Hematopoietic multipotent progenitor cell treated with erythropoietin and hydrocortisone succinate and interleukin-3 and kit ligand, for 6 days (in vitro differentiated cells): ENCODE measurements at places on chromosomes 3 and 15.
A peak's percentile ranks its signal among the peaks of the same experiment; 100 is the strongest.

GRCh38 chr3:141796889-141797781 is 33.9 kb downstream of the GRK7 start:
- peak; percentile 59 for DNase-seq

- peak; percentile 74 for DNase-seq
These were observed 13.4 kb upstream of the GHSR start for GRCh38 chr3:172461530-172462138.

- DNase-seq = no peak
These were observed 490.7 kb downstream of the RBMS3 start for GRCh38 chr3:29771602-29772001.

DNA sequence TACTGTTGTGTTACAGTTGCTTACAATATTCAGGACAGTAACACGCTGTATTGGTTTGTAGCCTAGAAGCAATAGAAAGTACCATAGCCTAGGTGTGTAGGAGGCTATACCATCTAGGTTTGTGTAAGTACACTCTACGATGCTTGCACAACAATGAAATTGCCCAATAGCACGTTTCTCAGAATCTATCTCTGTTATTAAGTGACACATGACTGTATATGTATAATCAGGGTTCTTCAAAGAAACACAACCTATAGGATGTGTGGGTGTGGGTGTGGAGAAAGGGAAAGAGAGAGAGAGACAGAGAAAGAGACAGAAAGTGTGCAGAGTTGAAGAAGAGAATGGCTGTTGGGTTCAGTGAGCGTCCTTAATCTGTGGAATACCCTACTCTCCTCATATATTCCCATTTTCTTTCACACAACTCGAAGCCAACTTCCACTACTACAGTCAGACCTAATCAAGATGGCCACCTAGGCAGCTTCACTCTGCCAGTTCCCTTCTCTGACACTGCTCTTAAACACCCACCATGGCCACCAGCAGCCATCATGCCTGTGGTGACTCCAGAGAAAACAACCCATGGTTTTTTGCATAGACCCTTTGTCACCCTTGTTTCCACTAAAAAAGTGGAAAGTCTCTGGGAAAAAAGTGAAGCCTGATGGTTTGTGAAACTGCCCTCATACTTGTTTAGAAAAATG is 5.8 kb upstream of the PPP4R2 start:
- DNase-seq = no peak

- no peak for DNase-seq
These were observed 29.6 kb upstream of the SNRPA1 start for GRCh38 chr15:101324524-101325177.

DNA sequence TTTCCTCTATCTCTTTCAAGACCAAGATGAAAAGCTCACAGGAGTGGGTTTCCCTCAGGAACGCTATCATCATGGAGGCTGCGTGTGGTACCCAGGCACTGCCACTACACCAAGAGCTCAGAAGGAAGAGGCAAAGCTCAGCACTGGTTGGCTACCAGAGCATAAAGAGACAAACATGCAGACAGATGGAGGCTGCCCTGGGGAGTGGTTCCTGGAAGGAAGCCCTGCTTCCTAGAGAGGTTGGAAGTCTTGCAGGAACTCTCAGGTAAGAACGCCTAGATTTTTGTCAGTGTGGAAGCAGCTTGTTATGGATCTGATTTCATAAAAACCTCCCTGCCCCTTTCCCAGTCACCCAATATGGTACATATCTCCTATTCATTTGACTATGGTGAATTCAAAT is 49.9 kb upstream of the ADCY5 start:
- no peak for DNase-seq

GRCh38 chr3:87595798-87596197 is 319.4 kb upstream of the POU1F1 start:
- DNase-seq = no peak

DNA sequence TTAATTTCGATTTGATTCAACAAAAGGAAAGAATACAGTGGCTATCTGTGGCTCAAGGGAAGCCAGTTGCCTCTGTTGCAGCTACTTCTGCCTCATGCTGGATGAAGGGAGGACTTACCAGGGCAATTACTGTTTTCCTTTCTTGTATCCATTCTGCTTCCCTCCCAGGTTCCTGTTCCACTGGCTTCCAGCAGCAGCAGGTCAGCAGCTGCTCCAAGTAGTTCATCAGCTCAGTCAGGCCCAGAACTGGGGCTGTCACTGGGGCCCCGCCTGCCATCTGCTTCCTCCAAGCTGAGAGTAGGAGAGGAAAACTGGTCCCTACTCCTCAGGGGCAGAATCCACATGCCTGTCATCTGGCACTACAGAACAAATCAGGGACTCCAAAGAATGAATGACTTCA is 48.6 kb upstream of the ULK4 start:
- DNase-seq = no peak

DNA sequence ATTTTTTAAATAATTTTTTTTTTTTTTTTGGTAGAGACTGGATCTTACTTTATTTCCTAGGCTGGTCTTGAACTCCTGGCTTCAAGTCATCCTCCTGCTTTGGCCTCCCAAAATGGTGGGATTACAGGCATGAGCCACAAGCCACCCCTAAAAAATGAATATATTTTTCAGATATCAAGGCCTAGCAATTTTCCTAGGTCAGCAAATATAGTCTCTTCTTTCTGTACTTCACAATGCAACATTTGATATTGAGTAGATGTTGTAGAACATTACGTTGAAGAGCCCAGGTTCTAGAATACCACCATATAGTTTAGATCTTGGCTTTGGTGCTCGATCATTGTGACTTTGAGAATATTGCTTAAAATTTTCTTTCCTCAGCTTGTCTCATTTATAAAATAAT is 437.9 kb downstream of the CNTN4 start:
- DNase-seq = no peak

DNA sequence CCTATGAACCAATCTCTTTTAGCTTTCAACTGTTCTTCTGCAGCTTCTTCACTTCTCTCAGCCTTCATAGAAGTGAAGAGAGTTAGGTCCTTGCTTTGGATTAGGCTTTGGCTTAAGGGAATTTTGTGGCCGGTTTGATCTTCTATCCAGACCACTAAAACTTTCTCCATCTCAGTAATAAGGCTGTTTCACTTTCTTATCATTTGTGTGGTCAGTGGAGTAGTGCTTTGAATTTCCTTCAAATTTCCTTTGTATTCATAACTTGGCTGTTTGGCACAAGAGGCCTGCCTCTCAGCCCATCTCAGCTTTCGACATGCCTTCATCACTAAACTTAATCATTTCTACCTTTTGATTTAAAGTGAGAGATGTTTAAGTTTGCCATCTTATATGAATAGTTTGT is 21.7 kb downstream of the DZIP1L start:
- no peak for DNase-seq

- DNase-seq = no peak
These were observed 13.3 kb upstream of the ZCWPW2 start for GRCh38 chr3:28335246-28335645.

GRCh38 chr3:122789585-122790273 is 3.9 kb downstream of the HSPBAP1 start:
- DNase-seq = no peak

DNA sequence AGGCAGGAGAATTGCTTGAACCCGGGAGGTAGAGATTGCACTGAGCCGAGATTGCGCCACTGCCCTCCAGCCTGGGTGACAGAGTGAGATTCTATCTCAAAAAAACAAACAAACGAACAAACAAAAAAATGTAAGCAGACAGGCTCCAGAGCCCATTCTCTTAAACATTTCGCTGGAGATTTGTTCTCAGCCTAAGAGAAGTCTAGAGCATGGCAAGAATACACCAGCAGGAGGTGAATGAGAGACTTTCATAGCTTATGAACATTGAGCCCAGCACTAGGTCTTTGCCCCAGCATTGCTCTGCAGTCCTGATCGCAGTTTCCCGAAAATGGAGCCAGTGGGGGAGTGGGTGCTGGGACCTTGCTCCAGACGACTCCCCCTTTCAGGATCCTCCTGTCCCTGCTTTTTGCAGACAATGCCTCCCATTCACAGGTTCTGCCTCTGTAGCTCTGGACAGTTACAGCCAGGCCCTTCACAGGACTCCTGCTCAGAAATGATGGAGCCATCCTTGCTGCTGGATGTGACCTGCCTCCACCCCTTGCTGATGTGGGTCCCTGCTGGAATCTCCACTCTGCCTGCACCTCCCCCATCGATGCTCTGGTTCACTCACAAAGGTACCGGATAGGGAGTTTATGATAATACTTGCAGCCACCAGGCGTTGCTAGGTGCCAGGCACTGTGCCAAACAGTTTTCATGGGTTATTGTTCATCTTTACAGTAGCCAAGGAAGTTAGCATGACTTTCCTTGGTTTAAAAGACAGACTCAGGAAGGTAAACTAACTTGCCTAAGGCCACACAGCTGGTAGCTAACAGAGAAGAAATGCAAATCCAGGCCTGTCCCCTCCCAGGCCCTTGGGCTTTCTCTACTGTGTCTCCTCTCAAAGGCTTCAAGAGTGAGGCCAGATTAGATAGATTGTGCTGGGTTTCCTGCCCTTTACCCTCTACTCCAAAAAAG is 329.7 kb upstream of the TLE3 start:
- DNase-seq = peak; percentile 45

DNA sequence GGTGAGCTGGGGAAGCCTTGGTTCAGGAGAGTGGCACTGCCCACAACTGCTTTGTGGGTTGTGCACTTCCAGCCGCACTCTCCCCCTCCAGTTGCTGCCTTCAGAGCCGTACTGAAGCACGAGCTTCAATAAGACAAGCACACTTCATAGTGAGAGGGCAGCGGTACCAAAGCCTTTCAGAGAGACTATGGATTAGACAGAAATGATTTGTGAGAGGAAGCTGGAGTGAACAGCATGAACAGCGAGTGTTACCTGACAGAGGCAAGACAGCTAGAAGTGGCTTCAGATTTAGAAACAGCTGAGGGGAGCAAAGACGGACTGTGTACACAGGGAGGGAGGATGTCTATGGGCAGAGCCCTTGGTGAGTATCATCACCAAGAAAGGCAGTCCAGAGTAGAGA is 31.1 kb downstream of the HCLS1 start:
- no peak for DNase-seq

DNA sequence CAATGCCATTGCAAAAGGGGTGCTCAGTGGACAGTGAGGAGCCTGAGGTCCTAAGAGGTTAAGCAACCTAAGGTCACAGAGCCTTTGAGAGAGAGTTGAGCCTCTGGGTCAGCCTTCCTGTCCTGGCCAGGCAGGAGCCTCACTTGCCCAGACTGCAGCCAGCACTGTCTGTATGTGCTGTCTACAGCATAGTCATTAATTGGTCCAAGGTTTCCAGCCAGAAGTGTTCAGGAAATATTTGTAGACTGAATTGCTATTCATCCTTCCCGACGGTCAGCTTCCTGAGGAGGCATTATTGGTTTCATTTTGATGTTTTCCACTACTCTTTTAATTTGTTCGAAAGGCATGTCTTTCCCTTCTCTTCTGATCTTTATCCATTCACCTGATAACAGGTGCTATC is 8.1 kb downstream of the SEC13 start:
- no peak for DNase-seq

DNA sequence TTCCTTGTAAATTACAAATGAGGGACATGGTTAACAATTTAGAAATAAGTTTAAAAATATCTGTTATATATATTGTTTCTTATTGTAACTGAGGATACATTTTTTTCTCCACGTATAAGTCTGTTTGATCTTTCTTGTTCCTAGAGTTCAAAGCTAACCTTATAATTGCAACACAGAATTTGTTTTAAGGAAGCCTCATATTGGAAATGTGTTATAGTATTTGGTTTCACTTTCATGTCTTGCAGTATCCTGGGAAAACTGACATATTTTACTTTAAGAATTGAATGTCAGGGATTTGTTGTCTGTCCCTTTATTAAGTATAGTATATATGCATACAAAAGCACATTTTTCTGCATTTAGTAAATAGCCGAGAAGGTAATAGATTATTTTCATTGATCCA is 23.5 kb upstream of the NIT2 start:
- no peak for DNase-seq

DNA sequence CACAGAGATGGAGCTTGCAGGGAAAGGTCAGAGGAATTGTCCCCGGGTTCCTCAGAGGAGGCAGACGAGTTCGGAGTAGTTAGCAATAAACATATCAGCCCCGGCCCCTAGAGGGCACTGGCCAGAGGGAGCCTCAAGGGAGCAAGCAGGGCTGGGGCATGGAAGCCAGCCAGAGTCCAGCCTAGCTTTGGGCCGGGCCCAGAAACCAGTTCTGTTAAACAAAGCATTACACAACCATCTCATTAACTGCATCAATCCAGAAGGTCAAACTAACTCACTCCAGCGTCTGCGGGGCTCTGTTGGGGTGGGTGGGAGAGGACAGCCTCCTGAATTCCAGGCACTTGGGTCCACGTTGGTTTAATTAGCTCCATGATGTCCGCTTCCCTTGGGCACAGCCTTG is 41.0 kb upstream of the IREB2 start:
- DNase-seq = no peak

DNA sequence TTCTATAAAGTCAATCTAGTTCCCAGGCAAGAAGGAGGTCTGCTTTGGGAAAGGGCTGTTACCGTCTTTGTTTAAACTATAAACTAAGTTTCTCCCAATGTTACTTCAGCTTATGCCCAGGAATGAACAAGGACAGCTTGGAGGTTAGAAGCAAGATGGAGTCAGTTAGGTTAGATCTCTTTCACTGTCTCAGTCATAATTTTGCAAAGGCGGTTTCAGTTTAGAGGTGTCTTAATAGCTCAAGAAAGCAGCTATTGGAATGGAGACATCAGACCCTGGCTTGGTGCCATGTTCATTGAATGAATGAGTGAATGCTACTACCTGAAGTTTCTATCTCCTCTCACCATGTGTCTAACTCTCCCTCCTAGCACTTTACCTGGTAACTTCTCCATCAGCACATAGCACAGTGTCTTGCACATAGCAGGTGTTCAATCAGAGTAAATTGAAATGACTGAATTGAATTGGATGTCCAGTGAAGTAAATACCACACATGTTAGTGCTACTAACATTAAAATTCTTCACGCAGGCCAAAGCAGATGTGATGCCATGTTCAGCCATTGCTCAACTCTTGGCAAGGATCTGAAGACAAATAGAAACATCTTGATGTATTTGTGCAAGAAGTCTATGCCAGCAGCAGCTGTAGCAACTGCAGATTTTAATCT is 28.2 kb downstream of the CLEC3B start:
- DNase-seq = peak; percentile 40

DNA sequence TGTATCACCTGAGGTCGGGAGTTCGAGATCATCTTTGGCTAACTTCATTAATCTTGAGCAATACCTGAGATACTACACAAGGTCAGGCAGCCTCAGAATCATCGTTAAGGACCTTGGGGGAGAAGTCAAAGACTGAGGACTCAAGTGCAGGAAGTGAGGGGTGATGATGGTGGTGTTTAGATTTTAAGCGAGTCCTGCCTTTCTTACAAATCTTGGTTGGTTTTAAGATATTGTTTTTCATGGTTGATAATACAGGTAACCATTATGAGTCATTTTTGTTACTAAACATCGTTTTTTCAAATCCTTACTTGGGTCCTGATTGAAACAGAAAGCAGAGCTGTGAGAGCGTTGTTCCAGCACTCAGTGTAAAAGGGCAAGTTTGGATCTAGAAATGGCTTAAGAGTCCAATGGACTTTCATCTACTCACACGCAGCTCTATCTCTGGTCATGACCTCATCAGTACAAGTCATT is 4.1 kb downstream of the RASGRP1 start:
- DNase-seq = no peak
